Naive thymus-derived CD8-positive, alpha-beta T cell (primary cell): ENCODE measurements at places on chromosomes 2 and 18.

DNA sequence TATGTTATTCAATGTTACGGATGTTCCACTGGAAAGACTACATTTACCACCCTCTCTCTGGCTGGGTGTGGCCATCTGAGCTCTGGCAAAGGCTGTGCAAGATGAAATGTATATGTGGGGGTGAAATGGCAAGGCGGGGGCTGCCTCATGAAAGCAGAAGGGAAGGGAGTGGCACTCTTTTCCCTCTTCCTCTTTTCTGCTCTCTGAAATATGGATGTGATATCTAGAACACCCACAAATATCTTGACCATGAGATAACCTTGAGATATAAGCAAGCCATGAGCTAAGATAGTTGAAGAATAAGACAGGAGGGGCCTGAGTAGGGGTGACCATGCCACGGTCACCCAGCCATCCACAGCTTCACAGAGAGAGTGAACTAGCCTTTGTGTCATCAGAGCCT, 367.8 kb upstream of the ID2 start:
- no peak for DNase-seq

DNA sequence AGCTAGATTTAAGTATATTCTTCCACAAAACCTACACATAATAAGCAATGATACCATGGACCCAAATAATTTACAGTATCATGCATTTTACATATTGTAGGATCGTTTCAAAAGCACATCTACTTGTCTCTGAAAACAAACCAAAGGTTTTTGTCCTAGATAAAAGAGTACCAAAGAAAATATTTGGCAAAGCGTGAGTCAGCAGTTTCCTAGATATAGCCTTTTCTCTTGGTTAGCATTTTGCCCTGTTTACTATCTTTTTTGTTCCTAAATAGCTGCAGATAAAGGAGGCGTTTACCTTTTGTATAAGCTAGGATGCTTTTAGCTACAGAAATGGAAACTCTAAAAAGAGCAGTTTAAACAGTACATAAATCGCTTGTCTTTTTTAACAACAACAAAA, 305.8 kb upstream of the GULP1 start:
- DNase-seq: no peak

DNA sequence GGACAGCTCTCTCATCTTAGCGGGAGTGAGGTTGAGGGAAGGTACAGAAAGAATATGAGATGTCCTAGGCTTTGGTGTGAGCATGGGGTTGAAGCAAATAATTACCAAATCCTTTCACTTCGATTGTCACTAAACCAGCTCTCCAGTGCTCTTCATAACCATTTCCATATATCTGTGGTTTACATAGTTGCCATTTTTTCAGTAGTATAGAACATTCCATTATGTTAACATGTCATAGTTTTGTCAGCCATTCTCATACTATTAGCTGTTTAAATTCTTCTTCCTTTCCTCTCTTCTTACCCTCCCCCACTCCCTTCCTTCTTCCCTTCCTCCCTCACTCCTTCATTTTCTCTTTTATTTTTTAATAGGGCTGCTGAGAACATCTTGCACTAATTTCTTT, 205.9 kb downstream of the BABAM2 start:
- no peak for DNase-seq

GRCh38 chr2:10879624-10880585, 31.8 kb upstream of the KCNF1 start:
- no peak for DNase-seq

GRCh38 chr18:59459369-59460071, 100.5 kb upstream of the LMAN1 start:
- peak; percentile 0 for DNase-seq

DNA sequence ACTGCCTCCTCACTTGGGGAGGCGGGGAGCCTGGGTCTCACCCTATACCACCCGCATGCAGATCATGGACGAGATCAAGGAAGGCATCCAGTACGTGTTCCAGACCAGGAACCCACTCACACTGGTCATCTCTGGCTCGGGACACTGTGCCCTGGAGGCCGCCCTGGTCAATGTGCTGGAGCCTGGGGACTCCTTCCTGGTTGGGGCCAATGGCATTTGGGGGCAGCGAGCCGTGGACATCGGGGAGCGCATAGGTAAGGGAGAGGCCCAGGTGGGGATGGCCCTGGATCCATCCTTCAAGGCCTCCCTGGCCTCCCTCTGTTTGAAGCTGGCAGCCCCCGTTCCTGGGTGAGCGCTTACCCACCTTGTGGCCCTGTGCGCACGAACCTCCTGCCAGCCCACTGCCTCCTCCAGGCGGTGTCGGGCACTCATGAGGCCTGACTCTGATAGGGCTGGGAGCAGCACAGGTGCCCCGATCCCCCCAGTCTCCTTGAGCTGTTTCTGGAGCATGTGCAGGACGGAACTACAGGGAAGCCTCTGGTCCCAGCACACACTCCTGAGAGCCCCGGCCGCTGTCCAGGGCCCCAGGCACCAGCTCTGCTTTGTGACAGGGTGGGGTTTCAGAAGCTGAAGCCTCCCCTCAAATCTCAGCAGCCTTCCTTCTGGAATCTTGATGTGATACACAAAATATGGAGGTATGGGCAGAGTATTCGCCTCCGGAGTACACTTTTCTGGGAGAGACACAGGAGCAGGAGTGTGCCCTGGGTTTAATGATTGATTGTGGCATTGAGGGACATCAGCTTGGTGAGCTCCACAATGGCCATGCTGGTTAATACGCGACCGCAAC, 708 bp downstream of the AGXT start:
- DNase-seq: no peak

DNA sequence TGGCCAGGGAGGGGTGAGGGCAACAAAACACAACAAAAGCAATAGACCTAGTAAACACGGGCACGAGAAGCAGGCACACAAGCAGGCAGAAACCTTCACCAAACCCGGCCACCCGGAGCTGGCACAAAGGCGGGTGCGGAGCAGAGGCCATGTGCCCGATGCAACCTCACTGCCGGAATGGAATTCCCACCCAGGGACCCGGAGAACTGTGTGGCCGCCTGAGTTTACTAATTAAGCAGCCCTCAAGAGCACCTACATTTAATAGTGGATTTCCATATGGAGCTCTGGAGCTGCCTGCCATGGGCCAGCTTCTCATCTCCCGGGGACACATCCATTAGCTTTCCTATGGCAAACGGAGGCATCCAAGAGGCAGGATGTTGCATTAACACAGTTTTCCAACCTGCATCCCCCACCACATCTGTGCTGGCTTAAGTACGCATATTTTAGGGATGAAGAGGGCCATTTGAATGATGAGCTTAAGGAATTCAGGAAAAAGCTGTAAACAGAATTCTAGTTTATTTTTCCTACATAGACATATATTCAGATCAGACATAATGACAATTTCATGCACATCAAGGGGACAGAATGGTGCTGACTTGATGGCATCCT, 104.5 kb upstream of the SMIM21 start:
- DNase-seq: no peak

DNA sequence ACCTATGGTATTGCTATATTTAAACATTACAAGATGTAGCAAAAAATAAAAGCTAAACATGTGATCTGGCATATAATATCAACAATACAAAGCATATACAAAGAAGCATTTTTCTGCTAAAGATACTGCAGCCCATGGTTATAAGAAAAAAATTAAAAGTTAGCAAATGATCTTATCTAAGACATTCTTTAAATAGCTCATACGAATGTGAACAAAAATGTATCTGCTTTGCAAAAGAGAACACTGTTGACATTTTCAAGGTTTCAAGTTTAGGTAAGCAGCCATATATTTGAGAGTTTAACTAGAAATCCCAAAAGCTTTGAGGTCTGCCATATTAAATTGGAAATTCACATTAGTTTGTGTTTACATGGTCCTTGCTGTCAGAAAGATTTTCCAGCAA, 301.0 kb upstream of the SLC39A10 start:
- DNase-seq: no peak

- no peak for DNase-seq
Observed at GRCh38 chr18:57749604-57749970, 53.5 kb downstream of the ATP8B1 start.

DNA sequence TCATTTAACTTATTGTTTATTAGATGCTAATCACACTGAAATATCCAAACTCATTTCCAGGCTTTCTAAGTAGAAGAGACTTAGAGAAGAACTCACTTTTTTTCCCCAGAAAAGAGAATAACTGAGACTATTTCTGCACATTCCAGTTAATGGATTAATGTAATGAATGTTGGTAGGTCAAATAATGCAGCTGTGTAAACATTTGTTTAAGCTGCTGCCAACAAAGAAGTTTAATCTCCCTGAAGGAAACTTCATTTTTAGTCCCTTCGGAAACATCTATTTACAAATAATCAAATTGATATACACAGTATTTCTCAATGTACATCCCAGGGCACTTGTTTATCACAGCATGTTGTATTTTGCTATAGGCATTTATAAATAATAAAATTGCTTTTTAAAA, 126.9 kb downstream of the KCNS3 start:
- no peak for DNase-seq

GRCh38 chr18:57784034-57784800, 18.9 kb downstream of the ATP8B1 start:
- no peak for DNase-seq

- no peak for DNase-seq
Observed at GRCh38 chr2:152054593-152054992, 44.3 kb downstream of the CACNB4 start.

- no peak for DNase-seq
Observed at GRCh38 chr2:85956646-85957039, 67.9 kb upstream of the ST3GAL5 start.

- DNase-seq: peak; percentile 86
Observed at GRCh38 chr18:13137670-13138419, 80.7 kb upstream of the LDLRAD4 start.

GRCh38 chr2:167862782-167863181, 384.6 kb downstream of the STK39 start:
- DNase-seq: no peak

GRCh38 chr2:36360063-36360462, 4.5 kb downstream of the CRIM1 start:
- DNase-seq: no peak

DNA sequence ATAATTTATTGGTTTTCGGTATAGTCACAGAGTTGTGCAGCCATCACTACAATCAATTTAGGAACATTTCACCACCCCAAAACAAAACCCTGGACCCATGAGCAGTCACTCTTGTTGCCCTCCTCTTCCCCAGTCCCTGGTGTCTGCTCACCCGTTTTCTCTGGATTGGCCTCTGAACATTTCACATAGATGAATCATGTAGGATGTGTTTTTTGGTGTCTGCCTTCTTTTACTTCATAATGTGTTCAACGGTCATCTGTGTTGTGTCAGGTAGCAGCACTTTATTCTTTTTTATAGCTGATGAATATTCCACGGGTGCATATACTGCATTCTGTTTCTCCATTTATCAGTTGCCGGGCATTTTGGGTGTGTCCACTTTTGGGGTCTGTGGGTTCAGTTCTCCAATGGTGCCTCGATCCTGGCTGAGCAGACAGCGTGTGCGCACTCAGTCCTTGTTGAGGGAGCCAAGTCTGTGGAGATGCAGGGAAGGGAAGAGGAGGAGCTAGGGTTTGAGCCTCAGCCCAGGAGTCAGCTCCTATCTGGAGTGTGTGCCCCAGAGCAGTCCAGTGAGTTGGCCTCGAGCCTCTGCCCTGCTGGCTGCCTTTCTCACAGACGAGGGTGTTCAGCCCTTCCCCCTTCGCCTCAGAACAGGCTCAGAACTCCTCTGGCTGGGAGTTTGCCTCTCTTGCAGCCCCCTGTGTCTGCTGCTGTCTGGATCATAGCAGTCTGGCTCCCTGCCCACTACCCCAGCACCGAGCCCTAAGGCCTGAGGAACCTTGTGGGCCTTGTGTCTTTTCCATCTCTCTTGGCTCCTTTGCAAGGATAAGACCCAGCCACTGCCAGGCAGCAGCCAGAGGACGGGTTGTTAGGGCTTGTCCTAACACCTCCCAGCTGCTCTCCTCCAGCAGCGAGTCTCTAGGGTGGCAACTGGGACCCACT, 18.0 kb downstream of the C2orf74 start:
- DNase-seq: no peak

DNA sequence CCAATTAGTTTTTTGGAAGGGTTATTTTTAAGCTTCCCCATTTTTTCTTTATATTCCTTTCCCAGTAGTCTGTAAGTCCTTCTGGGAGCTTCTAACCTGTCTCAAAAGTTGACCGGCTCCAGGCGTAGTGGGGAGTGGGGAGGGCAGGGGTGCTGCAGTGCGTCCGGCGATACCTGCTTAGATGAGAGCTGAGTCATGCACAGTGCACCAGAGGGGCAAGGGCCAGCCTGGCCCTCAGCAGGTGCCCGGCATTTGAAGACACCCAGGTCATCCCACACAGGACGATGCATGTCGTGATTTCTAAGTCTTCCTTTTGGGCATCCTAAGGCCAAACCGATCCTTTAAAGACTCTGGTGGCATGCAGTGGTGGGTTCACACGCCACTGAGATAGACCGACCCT, 73.4 kb downstream of the TPO start:
- DNase-seq: no peak

DNA sequence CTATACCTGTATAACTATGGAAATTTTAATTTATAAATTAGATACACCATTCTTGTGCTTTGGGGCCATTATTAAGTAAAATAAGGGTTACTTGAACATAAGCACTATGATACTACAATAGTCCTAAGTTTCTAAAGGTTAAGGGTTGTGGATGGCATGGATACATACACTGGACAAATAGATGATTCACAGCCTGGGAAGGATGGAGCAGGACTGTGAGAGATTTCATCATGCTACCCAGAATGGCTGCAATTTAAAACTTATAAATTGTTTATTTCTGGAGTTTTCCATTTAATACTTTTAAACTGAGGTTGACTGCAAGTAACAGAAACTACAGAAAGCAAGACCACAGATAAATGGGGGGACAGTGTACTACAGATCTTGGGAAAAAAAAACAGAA, 295.8 kb upstream of the ZNF804A start:
- no peak for DNase-seq
